Activated T-helper 17 cell treated with anti-CD3 and anti-CD28 coated beads, Interleukin-2, amount 50 U/mL, for 72 hours (primary cell): ENCODE measurements at places on chromosomes 2 and 18.

- no peak for ATAC-seq
Measured at GRCh38 chr2:45891719-45892424, 240.4 kb downstream of the PRKCE start.

GRCh38 chr2:6290217-6291015 is 575.3 kb downstream of the CMPK2 start:
- no peak for ATAC-seq

- no peak for ATAC-seq
Measured at GRCh38 chr2:158650646-158651357, 144.3 kb upstream of the DAPL1 start.

DNA sequence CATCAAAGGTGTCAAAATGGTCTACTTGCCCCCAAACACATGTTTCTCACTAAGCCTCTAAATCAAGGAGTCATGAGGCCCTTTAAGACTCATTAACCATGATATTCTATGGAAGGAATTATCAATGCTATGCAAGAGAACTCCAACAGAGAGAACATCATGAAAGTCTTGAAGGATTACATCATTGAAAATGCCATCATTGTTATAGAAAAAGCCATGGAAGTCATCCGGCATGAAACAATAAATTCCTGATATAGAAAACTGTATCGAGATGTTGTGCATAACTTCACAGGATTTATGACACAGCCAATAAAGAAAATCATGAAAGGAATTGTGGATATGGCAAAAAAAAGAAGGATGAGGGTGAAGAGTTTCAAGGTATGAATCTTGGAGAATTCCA is 1363.6 kb upstream of the CDH2 start:
- no peak for ATAC-seq

- ATAC-seq, result no peak
Measured at GRCh38 chr2:86352137-86352726, 14.8 kb upstream of the REEP1 start.

GRCh38 chr2:104378853-104379374 is 475.0 kb upstream of the POU3F3 start:
- peak; percentile 37 for ATAC-seq

- ATAC-seq, result no peak
Measured at GRCh38 chr2:7557376-7557775, 640.2 kb downstream of the RNF144A start.

GRCh38 chr2:148508878-148509287 is 135.7 kb upstream of the EPC2 start:
- ATAC-seq, result peak; percentile 34

- peak; percentile 96 for ATAC-seq
Measured at GRCh38 chr2:85318222-85319074, 9.3 kb downstream of the TGOLN2 start.

DNA sequence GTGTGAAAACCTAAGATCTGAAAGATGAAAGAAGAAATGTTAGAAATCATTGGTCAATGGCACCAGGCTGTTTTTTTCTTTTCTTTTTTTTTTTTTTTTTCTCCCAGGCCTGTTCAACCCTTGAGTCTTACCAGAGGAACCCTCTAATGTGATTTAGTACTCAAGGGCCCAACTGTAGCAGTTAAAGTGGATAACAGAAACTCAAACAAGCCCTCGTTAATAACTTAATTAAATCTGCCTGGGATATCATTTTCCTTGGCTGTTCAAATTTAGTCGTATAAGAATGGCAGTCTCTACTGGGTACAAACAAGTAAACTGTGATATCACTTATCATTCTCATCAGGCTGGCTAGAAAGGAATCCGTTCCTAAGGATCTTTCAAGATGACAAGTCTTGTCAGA is 16.5 kb downstream of the ARL4C start:
- ATAC-seq, result no peak

- ATAC-seq, result no peak
Measured at GRCh38 chr2:150376553-150377335, 110.7 kb downstream of the RND3 start.
